ENCODE measurements at places on chromosomes 1 and 21. TPM values are rescaled to one million over a fixed set of nuclear protein-coding genes. Genes with fewer than 3 reads are reported as not detected.

Gene NBPF9
- total RNA-seq, result 7.0 TPM

DNA sequence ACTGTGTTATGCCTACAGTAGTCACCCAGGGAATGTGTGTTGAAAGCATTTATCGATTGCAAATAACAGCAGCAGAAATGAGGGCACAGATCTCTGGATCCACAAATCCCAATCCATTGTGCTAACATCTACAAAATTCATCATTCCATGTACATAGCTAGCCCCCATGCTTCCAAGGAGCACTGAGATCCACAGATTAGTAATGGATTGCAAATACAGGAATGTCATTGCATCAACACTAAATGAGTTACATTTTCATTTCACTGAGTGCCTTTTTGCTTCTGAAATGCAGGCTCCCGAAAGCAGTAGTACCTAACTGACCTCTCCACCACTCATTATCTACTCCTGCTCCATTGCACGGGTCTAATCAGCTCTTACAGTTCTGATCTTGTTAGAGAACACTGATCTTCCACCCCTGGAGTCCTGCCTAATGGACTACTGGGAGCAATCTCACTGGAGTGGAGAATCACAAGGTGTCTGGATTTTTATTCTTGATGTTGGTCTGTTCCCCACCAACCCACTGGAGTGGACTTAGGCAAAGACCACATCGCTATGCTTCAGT lies 30.5 kb downstream of the ASTN1 start:
- no peaks in the 10 kb centered on the region for H3K27me3 ChIP-seq
- no peaks in the 10 kb centered on the region for H3K4me1 ChIP-seq
- no peak for DNase-seq
- no peak overlapping the region for H3K4me3 ChIP-seq

Gene CCDC190
- not detected for total RNA-seq

- no peaks in the 10 kb centered on the region for H3K27me3 ChIP-seq
- peak overlapping the region; percentile 59 for H3K27ac ChIP-seq
- no peaks in the 10 kb centered on the region for H3K4me1 ChIP-seq
- DNase-seq, result no peak
These were observed 474 bp downstream of the FCRLA start for GRCh38 chr1:161707503-161707902.

Gene TMEM269
- total RNA-seq, result 0.19 TPM

Gene SPRR1B
- not detected for total RNA-seq

- no peaks in the 10 kb centered on the region for H3K36me3 ChIP-seq
- no peak overlapping the region for H3K27ac ChIP-seq
- no peaks in the 10 kb centered on the region for H3K27me3 ChIP-seq
These were observed 10.5 kb downstream of the MTX1 start for GRCh38 chr1:155218854-155219591.

GRCh38 chr1:9239622-9240401 lies 5.2 kb downstream of the H6PD start:
- peak overlapping the region; percentile 86 for H3K27ac ChIP-seq
- DNase-seq, result no peak
- no peaks in the 10 kb centered on the region for H3K36me3 ChIP-seq
- H3K4me3 ChIP-seq, result peak overlapping the region; percentile 34

GRCh38 chr21:31875496-31876015 lies 2.7 kb downstream of the HUNK start:
- H3K36me3 ChIP-seq, result no peaks in the 10 kb centered on the region
- H3K4me3 ChIP-seq, result no peak overlapping the region
- peaks cover 35% of the 10 kb centered on the region for H3K27me3 ChIP-seq
- no peak overlapping the region for H3K27ac ChIP-seq

DNA sequence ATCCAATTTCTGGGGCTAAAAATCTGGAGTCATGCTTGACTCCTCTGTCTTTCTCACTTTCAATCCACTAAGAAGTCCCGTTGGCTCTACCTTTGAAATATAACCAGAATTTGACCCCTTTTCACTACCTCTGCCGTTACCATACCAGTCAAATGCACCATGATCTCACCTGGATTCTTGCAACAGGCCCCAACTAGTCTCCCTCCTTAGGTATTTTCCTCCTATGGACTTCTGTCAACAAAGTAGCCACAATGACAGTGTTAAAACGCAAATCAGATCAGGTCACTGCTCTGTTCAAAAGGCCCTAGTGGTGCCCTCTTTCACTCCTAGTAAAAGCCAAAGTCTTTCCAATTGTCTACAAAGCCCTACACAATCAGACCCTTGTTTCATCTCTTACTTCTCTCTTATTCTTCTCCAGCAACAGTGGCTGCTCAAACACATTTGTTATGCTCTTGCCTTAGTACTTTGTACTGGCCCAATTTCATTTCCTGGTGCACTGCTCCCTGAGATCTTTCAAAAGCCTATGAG lies 35.7 kb upstream of the AGL start:
- DNase-seq, result no peak
- H3K27ac ChIP-seq, result no peak overlapping the region
- no peaks in the 10 kb centered on the region for H3K36me3 ChIP-seq
- H3K4me3 ChIP-seq, result no peak overlapping the region
- peaks cover 34% of the 10 kb centered on the region for H3K4me1 ChIP-seq
- no peaks in the 10 kb centered on the region for H3K27me3 ChIP-seq

Gene UTS2
- total RNA-seq, result not detected

All from gastrocnemius medialis (tissue), 4 donors.